Effector memory CD8-positive, alpha-beta T cell (primary cell): ENCODE measurements at places on chromosomes 11 and 22.

DNA sequence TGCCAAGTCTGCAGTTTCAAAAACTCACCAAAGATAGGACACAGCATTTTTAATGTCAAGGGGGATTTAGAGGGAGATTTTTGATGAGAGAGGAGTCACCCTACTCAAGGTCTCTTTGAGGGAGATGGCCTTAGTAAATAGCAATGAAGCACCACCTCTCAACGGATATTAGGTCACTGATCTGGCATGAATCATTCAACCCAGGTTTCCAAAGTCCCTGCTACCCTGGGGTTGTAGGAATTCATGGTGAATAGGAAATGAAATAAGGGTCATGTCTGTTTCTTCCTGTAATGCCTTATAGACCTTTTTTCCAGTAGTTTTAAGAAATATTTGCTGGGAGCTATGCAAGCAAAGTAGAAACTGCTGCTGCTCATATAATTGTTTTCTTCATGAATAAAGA, 2154.9 kb downstream of the LRRC4C start:
- no peak overlapping the region for H3K27ac ChIP-seq
- peaks cover 2% of the 10 kb centered on the region for H3K36me3 ChIP-seq
- no peak overlapping the region for H3K4me3 ChIP-seq
- DNase-seq, result no peak
- no peaks in the 10 kb centered on the region for H3K27me3 ChIP-seq

GRCh38 chr11:40235841-40236240, 1223.6 kb downstream of the LRRC4C start:
- no peak for DNase-seq
- no peaks in the 10 kb centered on the region for H3K36me3 ChIP-seq
- H3K4me1 ChIP-seq, result no peaks in the 10 kb centered on the region
- H3K27ac ChIP-seq, result no peak overlapping the region

- no peak overlapping the region for H3K27ac ChIP-seq
- H3K4me1 ChIP-seq, result no peaks in the 10 kb centered on the region
- no peak overlapping the region for H3K4me3 ChIP-seq
Observed at GRCh38 chr11:69419662-69420395, 61.6 kb upstream of the LINC01488 start.

DNA sequence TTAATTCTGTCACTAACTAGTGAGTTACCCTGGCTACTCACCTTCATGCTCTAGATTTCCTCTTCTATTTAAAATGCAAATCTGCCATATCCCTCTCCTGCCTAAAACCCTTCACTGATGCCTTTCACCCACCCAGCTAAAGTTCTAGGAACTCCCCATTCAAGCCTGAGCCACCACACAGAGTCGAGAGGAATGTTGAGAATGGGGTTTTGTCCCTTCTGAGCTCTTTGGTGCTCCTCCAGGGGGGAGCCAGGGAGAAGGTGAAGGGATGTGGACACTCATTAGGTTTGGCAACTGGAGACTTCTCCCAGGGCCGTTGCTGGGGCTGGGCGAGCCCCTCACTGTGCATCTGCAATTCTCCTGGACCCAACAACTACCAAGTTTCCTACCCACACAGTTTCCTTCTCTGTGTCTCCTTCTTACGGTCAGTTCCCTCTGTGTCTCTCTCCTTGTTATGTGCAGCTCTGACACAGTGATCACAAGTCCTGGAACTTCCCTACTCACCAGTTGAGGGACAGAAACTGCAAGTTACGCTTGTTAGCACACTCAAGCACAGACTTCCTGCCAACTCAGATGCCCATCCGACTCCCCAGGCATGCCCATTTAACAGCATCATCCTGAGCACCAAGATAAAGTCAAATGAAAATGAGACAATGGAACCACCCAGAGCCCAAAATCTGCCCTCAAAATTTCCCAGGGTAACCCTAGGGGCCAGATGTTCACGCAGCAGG, 6.5 kb upstream of the IL10RA start:
- H3K4me3 ChIP-seq, result peak overlapping the region; percentile 61
- peak overlapping the region; percentile 84 for H3K27ac ChIP-seq
- H3K27me3 ChIP-seq, result no peaks in the 10 kb centered on the region
- H3K4me1 ChIP-seq, result peaks cover 69% of the 10 kb centered on the region
- peaks cover 2% of the 10 kb centered on the region for H3K36me3 ChIP-seq

- no peak overlapping the region for H3K4me3 ChIP-seq
- no peak overlapping the region for H3K27ac ChIP-seq
- no peaks in the 10 kb centered on the region for H3K36me3 ChIP-seq
- H3K4me1 ChIP-seq, result no peaks in the 10 kb centered on the region
Observed at GRCh38 chr11:124812876-124813275, 12.7 kb upstream of the MSANTD2 start.

DNA sequence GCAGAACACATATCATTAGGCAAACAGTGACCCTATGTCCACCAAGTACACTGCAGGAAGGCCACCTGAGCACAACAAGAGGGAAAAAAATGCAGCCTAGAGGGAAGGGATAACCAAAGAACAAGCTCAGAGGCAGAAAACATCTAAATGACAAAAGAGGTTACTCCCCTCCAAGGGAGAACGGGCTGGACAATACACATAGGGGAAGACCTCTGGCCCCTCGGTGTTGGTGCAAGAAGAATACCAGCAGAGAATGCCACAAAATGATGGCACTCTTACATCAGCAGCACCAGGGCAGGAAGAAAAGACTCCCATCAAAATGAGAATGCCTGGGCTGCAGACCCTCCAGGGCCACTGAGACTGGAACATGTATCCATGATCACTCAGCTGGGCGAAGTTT, 66.6 kb upstream of the OPCML start:
- no peak overlapping the region for H3K27ac ChIP-seq
- H3K36me3 ChIP-seq, result no peaks in the 10 kb centered on the region
- no peak for DNase-seq

- H3K36me3 ChIP-seq, result peaks cover 3% of the 10 kb centered on the region
- H3K4me1 ChIP-seq, result peaks cover 20% of the 10 kb centered on the region
- peaks cover 77% of the 10 kb centered on the region for H3K27me3 ChIP-seq
- no peak overlapping the region for H3K27ac ChIP-seq
Observed at GRCh38 chr11:27699242-27699925, 871 bp downstream of the BDNF start.

GRCh38 chr11:6489306-6489705, 7.8 kb upstream of the DNHD1 start:
- no peak overlapping the region for H3K4me3 ChIP-seq
- H3K36me3 ChIP-seq, result peaks cover 14% of the 10 kb centered on the region
- peak overlapping the region; percentile 50 for H3K27ac ChIP-seq
- H3K27me3 ChIP-seq, result no peaks in the 10 kb centered on the region
- peaks cover 4% of the 10 kb centered on the region for H3K4me1 ChIP-seq

DNA sequence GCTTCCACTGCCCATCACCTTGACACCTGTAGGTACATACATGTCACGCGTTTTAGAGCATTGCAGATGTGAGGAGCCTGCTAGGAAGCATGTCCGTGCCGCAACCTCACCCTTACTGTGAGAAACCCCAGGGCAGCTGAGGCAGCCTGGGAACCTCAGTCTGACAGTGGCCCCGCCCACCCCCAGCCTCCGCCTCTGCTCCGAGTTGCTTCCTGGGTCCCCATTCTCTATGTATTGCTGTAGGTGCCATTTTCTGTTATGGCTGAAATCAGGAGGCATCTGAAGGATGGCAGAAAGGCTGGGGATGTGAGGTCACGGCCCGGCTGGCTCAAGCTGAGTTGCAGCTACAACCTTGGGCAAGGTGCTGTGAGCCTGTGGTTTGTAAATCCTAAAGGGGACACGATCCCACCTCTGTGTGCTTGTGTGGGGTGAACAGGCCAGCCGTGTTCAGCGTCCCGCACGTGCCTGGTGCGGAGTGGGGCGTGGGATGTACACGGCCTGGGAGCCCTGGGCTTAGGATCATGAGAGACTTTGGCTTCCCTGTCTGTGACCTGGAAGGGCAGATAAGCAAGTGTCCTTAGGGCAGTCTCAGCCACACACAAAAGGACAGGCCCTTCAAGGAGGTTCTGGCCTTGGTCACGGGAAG, 102.7 kb downstream of the PHF21B start:
- H3K36me3 ChIP-seq, result no peaks in the 10 kb centered on the region
- H3K4me1 ChIP-seq, result no peaks in the 10 kb centered on the region
- no peak overlapping the region for H3K4me3 ChIP-seq
- peaks cover 52% of the 10 kb centered on the region for H3K27me3 ChIP-seq

GRCh38 chr11:27183672-27184457, 143.2 kb downstream of the BBOX1 start:
- no peaks in the 10 kb centered on the region for H3K36me3 ChIP-seq
- H3K4me1 ChIP-seq, result no peaks in the 10 kb centered on the region
- no peak overlapping the region for H3K4me3 ChIP-seq
- DNase-seq, result peak; percentile 5
- peaks cover 10% of the 10 kb centered on the region for H3K27me3 ChIP-seq
